Stimulated activated CD4-positive, alpha-beta T cell treated with anti-CD3 and anti-CD28 coated beads, Interleukin-12 subunit alpha, Interleukin-12 subunit beta, amount 100 ng/mL, for 24 hours (primary cell): ENCODE measurements at places on chromosomes 12 and 14.

- no peak for DNase-seq
Measured at GRCh38 chr14:63174760-63175191, 29.5 kb upstream of the RHOJ start.

- DNase-seq: no peak
Measured at GRCh38 chr12:113341535-113341934, 6.6 kb upstream of the SLC8B1 start.

DNA sequence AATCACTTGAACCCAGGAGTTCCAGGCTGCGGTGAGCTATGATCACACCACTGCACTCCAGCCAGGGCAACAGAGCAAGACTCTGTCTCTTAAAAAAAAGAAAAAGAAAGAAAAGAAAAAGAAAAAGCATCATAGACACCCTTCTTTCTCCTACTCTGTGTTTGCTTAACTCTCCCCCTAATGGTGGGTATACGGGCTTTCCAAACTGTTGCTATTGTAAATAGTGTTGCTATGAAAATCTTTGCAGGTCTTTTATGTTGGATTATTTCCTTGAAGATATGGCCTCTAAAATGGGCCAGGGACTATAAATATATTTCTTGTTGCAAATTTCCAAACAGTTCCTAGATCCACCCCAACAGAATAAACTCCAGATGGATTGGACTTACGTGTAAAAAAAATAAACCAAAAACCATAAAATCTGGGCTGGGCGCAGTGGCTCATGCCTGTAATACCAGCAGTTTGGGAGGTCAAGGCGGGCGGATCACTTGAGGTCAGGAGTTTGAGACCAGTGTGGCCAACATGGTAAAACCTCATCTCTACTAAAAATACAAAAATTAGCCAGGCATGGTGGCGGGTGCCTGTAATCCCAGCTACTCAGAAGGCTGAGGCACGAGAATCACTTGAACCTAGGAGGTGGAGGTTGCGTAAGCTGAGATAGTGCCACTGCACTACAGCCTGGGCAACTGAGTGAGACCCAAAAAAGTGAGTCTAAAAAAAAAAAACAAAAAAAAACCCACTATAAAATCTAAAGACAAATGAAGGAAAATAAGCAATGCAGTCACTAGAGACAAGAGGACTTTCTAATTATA is 25.9 kb downstream of the NFKBIA start:
- DNase-seq: no peak

DNA sequence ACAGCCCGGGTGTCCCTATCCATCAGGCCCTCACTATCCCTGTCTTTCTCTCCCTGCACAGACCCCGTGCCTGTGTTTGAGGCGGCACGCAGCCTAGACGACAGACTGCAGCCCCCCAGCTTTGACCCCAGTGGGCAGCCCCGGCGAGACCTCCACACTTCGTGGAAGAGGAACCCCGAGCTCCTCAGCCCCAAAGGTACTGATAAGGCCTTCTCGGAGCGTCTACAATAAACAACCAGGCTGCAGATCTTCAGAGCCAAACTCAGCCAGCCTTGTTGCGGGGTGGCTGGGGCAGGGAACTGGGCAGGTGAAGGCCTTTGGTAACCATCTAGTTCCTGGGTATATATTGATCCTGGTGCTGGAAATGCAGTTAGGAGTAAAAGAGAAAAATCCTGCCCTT is 77.5 kb downstream of the PHETA1 start:
- DNase-seq: no peak

DNA sequence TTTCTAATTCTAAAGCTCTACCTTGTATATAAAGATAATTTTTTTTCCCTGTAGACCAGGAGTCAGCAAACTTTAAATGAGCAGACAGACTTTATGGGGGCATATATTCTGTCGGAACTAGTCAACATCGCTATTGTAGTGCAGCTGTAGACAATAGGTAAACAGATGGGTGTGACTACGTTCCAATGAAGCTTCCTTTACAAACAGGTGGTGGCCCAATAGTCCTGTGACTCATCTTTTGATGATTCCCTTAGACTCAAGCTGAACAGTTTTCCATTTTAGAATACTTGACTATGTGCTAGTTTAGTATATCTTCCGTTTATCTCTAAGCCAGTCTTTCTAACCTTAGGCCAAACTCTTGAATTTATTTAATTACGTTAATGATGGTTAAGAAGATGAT is 16.3 kb downstream of the MUCL1 start:
- DNase-seq: no peak

- DNase-seq: no peak
Measured at GRCh38 chr12:2688381-2688931, 106.3 kb upstream of the FKBP4 start.

DNA sequence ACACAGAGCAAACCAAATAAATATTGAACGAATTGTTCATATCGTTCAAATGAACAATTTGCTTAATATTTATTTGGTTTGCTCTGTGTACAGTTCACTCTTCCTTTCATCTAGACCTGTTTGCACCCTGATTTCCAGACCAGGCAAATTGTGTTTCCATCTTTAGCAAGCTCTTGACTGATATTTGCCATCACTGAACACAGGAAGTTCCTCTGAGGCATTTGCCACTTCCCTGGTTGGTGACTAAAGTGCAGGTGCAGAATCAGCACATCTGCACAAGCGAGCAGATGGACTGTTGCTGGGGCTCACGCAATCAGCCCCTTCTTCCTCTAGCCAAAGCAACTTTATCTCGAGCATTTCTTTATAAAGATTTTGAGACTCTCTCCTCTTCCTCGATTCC is 112.9 kb downstream of the DAAM1 start:
- no peak for DNase-seq

DNA sequence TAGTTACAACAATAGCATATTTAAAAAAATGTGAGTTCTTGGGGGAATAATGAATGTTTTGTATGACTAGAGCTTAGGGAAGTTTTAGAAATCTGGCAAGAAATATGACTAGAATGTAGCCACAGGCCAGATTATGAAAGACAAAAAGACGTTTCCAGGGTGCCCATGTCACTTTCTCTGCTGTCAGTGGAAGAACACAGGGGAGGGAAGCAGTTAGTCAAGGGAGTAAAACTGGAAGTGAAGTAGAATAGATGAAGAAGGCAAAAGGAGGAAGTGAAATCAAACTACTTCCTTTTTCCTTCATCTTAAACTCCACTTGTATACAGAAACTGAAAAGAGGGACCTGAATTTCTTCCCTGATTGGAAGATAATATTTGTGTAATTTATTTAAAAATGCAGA is 81.2 kb upstream of the ATP2B1 start:
- no peak for DNase-seq

DNA sequence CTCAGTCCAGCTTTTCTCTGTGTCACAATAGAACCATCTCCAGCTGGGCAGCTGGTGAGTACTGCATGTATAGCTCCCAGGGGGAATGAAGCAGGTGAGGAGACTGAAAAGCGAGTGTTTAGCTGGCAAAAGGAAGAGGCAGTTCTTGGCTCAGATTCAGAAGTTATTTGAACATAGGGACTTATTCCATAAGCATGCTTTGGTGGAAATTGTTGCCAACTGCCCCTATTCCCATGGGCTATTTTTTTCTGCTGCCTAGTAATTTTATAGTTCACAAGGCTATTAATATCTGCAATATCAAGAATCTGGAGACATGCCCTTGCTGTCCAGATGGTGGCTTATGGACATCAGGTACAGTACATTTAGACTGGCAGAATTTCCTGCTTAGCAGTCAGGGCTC is 1112.7 kb downstream of the LRFN5 start:
- no peak for DNase-seq

GRCh38 chr14:71650187-71650755 is 282.0 kb upstream of the RGS6 start:
- DNase-seq: no peak

DNA sequence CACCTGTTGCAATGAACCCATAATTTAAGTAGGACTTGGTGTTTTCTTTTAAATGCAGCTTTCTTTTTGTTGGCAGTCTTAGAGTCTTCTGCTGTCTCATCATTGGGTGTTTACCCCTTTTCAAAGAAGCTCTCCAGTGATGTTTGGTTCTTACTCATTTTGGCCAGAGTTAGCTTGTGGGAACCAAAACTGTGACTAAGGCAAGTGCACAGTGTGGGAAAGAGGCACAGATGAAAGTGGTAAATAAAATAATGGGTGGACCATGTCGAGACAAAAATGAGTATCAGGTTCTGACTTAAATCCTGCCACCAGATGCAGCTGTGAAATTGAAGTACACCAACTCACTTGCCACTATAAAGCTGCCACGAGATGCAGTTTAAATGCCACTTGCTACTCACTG is 615.4 kb upstream of the MIS18BP1 start:
- DNase-seq: no peak

DNA sequence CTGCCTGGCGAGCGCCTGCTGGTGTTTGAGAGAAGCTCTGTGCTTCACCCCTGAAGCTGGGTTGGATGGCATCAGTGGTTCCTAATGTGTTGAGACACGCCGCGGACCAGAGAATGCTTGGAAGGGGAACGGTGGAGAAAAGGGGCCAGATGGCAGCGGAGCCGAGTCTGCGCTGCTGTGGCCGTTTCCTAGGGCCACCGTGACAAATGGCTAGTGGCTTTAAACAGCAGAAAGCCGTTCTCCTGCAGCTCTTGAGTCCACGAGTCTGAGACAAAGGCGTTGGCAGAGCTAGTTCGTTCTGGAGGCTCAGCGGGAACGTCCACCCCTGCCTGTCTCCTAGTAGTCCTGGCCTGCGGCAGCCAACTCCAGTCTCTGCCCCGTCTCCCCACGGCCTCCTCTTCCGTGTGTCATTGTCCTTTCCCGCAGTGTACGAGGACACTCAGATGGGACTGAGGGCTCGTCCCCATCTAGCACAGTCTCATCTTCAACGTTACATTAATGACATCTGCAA is 103.6 kb downstream of the ADGRD1 start:
- DNase-seq: no peak

DNA sequence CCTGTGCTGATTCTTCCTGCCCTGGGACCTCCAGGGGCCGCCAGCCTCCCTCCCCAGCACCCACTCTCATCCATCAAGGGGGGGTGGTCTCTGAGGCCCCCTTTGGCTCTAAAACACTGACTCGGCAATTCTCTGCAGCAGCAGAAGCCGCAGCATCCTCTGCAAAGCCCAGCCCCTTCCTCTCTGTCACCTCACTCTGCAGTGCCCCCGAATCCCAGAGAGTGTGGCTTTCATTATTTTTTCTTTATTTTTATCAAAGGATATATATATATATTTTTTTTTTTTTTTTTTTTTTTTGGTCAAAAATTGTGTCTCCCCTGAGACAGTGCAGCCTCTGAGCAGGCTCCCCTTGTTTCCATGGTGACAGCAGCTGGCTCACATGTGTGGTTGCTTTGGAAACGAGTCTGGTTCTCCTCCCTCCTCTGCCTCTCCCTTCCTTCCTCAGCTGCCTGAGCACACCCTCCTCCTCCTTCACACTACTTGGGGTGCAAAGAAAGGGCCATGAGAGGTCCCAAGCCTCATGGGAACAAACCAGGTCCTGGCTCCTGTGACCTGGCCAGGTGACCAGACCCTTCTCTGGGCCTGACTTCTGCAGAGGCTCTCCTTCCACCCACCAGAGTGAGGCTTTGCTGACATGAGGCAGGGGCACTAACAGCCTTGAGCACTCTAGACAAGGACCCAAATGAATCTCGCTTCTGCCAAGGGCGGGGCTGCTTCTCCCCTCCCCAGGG is 100.5 kb downstream of the LRRC74A start:
- peak; percentile 25 for DNase-seq

DNA sequence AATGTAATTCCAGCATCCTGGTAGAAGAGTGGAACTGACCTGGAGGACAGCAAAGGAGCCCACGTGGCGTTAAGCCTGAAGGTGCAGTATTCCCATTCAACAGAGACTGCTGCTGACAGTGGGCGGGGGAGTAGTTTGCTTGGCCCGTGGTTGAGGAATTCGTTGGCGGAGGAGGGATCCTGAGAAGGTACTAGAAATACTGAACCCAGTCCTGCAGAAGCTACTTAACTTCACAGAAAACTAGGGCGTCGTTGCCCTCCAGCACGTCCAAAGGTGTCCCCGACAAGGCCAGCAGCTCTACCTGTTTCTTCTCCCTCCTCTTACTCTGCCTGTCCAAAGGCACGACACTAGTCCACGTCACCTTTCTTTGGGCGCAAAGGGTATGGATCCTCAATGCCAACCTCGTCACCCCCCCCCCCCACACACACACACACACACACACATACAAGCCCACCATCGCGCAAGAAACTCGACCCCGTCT is 303 bp downstream of the PUS7L start:
- no peak for DNase-seq

DNA sequence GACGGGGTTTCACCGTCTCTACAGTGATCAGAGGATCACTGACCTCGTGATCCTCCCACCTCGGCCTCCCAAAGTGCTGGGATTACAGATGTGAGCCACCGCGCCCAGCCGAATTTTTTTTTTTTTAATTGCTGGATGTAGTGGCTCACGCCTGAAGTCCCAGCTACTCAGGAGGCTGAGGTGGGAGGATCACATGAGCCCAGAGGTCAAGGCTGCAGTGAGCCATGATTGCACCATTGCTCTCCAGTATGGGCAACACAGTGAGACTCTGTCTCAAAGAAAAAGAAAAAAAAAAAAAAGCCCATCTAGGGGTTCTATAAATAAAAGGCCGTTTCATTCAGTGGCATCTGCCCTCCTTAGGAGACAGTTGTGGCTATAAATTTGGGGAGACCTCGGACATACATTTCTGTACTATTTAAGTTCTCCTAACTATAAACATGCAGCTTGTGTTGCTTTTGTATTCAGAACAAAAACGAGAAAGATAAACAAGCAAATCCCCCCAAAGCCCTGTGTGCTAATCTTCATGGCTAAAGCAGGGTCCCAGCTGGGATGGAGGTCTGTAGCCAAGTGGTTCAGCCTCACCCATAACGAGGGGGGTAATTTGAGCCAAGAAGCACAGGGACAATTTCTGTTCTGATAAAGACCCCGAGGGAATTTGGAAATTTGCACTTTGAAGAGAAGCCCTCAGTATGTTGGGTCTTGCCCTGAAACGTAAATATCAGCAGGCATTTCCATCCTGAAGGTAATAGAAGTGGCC is 35.0 kb upstream of the BCL7A start:
- DNase-seq: no peak

- no peak for DNase-seq
Measured at GRCh38 chr14:74579447-74580274, 32.4 kb downstream of the LTBP2 start.

DNA sequence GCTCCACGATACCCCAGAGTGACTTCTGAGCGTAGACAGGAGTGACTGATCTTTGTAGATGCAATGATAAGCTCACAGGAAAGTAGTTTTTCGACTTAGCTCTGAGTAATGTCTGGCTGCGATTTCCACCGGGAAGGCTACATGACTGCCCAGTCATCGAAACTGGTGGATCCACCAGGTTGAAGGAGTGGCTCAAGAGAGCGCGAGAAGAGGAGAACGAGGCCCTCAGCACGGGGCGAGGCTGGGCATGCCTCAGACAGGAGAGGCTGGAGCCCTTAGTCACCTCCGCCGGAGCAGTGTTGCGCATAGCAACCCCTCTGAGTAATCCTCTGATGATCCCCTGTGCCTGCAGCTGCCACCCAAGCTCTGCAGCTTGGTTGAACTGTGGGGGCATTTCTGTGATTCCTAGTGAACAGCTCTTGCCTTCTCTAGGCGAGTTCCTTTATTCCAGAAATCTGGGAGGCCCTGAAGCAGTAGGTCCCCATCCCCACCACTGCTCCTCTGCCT is 25.6 kb downstream of the ELK3 start:
- DNase-seq: no peak

GRCh38 chr14:100306101-100306997 is at the start of gene SLC25A29:
SLC25A29 (minus strand) TSS chr14:100306444; CDS start chr14:100306232, 212 bp downstream.
- peak; percentile 67 for DNase-seq

GRCh38 chr12:130768120-130768519 is 52.0 kb upstream of the RIMBP2 start:
- DNase-seq: no peak

- no peak for DNase-seq
Measured at GRCh38 chr14:53032161-53032803, 81.4 kb upstream of the FERMT2 start.

- DNase-seq: no peak
Measured at GRCh38 chr12:10366875-10367274, 23.0 kb downstream of the KLRK1 start.

GRCh38 chr14:70641548-70642302 is at the start of gene TTC9:
TTC9 (plus strand) TSS chr14:70641916; CDS start chr14:70642130, 214 bp downstream.
- DNase-seq: no peak
